RPMI8226 (cell line): ENCODE measurements at places on chromosomes 16 and 17.
A peak's percentile ranks its signal among the peaks of the same experiment; 100 is the strongest.

- DNase-seq, result no peak
Measured at GRCh38 chr16:29984764-29985147, 10.7 kb downstream of the HIRIP3 start.

- DNase-seq, result no peak
Measured at GRCh38 chr17:75853433-75853832, 1.7 kb downstream of the WBP2 start.

DNA sequence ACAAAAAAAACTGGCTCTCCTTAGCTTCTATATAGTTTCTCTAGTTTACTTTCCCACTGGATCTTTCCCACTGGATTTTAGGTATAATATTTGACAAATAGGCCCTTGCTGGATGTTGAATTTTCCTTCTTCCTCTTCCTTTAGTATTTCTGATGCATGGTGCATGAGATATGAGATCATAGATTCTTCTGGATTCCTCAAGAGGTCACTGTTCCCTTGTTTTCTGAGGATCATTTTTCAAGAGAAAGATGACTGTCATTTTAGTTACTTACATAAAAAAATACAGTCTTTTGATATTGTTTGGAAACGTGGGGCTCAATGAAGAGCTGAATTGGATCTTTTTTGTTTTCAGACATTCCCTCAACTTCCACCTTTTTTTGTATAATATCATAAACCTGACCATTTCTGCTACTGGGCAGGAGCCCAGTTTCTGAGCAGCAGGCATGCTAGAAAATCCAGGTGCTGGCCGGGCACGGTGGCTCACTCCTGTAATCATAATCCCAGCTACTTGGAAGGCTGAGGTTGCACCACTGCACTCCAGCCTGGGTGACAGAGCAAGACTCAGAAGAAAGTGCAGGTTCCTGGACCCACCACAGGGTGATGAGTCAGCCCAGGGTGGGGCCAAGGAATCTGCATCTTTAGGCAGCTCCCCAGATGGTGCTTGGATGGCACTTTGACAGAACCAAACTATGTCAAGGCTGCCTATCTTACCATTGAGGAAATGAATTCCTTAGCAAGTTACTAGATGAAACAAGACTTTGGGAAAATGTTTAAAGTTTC is 70.3 kb downstream of the SDR42E1 start:
- no peak for DNase-seq

- DNase-seq, result no peak
Measured at GRCh38 chr16:57371494-57372371, 557 bp upstream of the CX3CL1 start.

GRCh38 chr16:63289834-63290460 is 1253.7 kb upstream of the CDH8 start:
- peak; percentile 74 for DNase-seq

- DNase-seq, result no peak
Measured at GRCh38 chr17:30545024-30545423, 67.8 kb downstream of the GOSR1 start.

DNA sequence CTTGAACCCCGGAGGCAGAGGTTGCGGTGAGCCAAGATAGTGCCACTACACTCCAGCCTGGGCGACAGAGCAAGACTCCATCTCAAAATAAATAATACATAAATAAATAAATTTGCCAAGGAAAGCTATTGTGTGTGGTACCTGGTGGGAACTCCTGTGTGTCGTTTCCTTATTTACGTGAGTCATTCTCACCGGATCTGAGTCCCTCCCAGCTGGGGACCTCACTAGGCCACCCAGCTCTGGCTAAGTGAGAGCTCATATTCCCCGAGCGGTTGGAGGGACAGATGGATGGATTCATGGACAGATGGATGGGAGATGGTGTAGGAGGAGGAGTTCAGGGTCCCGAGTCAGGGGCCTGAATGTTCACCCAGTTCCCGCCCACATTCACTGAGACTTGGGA is 22.9 kb upstream of the C1QL1 start:
- DNase-seq, result no peak

DNA sequence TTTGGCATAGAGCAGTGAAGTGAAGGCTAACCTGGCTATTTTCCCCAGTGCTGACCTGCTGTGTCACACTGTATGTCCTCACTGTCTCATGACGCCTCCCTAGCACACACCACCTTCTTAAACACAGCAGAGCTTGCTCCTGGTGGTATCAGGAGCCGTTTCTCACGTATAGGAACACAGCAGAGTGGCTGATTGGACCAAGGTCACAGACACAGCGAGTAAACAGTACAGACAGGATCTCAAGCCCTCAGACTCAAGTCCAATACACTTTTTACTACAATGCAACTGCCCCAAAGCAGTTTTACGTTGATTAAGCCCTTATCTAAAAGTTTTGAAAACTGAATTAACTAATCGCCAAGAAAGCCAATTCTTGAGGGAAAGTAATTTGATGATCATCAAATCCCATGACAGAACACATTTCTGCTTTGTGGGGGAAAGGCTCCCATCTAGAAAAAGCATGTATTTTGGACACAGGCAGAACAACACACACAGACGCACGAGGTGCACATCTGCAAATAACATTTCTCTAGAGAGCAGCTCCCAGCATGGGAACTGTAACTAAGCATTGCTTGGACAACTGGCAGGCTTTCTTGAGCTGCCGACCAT is 15.2 kb downstream of the ARHGAP17 start:
- no peak for DNase-seq

DNA sequence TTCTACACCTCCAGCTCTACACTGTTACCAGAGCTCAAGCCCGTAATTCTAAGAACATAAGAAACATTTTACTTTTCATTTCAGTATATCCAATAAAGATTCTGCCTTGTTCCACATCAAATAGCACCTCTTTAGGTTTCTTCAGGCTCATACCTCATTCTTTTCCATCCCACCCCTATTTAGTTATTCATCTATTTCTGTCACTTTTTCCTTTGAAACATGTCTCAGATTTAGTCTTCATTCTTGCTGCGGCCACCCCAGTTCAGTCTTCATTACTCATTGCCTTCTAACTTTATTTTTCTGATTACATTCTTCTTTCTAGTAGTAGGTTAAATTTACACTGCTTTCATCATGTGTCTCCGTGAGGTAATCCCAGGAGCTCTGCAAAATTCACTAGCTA is 33.5 kb downstream of the PPM1E start:
- no peak for DNase-seq
